Aorta (tissue), 5 donors: ENCODE measurements at places on chromosomes 13 and 19.

GRCh38 chr13:38415233-38415632 is 65.6 kb downstream of the UFM1 start:
- no peak for DNase-seq

- no peak for DNase-seq
Measured at GRCh38 chr19:13765395-13766094, 1.2 kb downstream of the MRI1 start.

DNA sequence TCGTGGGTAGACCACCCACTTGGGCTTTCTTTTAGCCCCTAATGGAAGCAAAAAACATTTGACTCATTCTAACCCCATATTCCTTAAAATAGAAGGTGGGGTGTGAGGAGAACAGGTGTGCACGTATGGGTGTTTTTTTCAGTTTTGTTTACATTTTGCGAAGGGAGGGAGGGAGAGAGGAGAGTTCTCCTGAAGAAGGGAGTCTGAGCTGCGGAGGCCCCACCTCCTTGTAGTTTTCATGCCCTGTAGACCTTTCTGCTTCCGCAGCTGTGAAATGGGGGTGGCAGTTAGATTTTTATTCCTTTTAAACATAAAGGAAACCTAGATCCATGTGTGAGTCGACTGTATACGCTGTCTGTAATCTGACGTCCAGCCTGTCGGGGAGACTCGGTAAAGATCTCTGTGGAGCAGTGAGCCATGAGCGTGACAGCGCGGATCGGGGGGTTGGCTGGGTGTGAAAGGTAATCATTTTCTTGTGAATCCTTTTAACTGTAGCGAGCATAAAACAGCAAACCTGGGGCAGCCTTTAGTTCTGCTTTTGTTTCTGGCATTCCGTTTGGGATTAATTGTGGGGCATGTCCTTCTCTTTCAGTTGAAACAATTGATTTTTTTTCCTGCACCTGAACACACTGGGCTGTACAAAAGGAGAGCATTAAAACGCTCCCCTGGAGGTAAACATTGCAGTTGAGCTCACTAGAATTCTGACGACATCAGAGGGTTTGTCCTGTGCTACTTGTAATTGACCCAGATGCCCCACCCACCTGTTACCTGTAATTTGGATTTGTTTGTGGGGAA is 2.3 kb downstream of the UPF1 start:
- no peak for DNase-seq

GRCh38 chr13:97337985-97338499 is 95.9 kb upstream of the RAP2A start:
- no peak for DNase-seq

- DNase-seq: no peak
Measured at GRCh38 chr13:70042193-70042592, 65.4 kb upstream of the ATXN8OS start.

DNA sequence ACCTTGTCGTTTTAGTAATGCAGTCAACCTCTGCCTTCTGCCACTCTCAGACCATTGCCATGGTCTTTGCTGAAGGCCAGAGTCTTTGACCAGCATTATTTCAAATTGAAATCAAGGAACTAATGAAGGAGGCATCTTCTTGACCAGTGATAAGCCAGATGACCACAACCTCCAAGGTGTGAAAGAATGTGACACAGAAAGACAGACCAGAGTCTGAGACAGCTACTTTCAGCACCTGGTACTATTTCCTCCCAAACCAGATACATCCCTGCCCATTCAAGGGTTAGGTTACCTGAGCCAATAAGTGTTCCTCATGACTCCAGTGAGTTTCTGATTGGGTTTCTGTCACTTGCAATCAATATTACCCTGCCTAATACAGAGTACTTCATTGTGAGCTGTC is 20.3 kb upstream of the RNASEH2B start:
- no peak for DNase-seq

- no peak for DNase-seq
Measured at GRCh38 chr13:31587698-31588266, 151.5 kb upstream of the RXFP2 start.

- no peak for DNase-seq
Measured at GRCh38 chr13:59447031-59447430, 716.7 kb downstream of the DIAPH3 start.

DNA sequence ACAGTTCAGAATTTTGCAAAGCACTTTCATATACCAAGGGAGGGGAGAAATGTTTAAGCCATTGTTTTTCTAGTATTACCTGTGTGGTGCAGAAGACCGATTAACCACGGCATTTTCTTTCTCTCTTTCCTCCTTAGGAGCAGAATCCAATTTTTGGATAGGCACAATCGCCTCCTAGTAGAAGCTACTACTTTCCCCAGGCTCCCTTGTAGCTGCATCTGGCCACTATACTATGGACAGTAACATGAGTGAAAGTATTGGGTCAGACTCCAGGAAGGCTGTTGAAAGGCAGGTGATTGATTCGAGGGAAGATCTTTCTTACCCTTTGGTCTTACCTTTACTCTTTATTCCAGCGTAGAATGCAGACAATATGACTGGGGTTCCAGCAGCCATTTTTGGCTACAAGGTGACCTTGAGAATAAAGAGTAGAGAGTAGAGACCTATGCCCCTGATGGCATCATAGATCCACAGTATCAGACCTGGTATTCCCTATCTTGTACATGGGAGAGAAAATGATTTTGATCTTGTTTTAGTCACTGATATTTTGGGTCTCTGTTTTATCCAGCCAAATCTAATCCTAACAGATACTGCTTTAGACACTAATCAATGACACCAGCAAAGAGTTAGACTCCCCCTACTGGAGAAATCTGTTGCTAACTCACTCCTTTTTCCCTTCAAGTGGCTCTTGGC is 77.0 kb downstream of the LRRC63 start:
- no peak for DNase-seq

- no peak for DNase-seq
Measured at GRCh38 chr19:39555883-39556282, 15.9 kb upstream of the EID2 start.

GRCh38 chr13:24135674-24136300 is 24.7 kb upstream of the SPATA13 start:
- DNase-seq: no peak

GRCh38 chr13:32432856-32433255 is 4.9 kb upstream of the N4BP2L1 start:
- no peak for DNase-seq

DNA sequence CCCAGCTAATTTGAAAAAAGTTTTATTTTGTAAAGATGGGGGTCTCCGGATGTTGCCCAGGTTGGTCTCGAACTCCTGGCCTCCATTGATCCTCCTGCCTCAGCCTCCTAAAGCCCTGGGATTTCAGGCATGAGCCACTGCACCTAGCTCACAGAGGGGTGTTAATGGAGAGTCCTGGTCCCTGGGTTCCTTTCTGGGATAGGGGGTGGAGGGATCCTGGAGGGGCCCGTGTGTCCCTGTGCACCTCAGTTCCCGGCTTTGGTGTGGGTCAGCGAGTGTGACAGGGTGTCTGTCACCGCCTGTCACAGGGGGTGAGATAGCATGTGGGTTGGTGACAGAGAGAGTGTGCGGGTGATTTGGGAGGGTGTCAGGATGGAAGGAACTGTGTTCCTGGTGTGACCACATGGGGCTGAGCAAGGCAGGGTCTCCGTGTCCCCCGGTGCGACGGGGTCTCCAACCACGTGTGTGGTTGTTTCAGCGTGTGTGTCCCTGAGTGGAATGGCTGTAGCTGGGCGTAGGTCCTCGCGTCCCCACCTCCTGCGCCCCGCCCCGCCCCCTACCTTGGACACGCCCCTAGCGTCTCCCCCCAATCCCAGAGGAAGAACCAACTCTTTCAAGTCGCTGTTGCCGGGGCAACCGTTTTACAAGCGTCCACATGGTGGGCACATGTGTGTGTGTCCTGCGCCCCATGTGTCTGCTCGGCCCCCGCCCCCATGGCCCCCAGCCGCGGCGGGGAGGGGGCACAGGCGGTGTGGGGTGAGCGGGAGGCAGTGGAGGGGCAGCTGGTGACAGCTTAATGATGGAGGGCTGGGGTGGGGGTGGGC is 2.9 kb upstream of the NRTN start:
- peak; percentile 49 for DNase-seq

DNA sequence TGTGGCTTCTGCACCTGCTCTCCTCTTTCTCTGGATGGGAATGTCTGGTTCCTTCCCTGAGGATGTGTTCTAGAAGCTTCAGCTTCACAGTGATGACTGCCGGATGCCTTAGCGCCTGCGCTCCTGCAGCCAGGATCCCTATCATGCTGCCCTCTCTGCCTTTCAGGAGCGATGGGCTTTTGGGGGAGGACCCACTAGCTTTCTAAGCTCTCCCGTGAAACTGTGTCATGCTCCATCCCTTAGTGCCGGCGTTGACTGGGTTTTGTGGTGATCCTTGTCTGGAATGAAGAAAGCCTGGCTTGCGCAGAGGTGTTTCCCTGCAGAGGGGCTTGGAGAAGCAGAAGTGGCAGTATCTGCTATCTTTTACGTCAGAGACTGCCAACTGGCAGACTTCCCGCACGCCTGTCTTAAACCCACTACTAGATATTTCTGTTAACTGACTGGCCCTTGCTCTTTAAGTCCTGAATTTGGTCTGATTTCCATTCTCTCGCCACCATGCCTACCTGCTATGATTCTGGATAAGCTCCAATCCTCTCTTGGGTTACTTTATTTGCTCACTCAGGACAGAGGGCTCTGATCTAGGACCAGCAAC is 3.8 kb upstream of the KMT2B start:
- DNase-seq: no peak

- DNase-seq: no peak
Measured at GRCh38 chr13:78299832-78300623, 303.3 kb downstream of the POU4F1 start.

GRCh38 chr13:62129000-62129551 is 713.4 kb upstream of the PCDH20 start:
- DNase-seq: no peak

DNA sequence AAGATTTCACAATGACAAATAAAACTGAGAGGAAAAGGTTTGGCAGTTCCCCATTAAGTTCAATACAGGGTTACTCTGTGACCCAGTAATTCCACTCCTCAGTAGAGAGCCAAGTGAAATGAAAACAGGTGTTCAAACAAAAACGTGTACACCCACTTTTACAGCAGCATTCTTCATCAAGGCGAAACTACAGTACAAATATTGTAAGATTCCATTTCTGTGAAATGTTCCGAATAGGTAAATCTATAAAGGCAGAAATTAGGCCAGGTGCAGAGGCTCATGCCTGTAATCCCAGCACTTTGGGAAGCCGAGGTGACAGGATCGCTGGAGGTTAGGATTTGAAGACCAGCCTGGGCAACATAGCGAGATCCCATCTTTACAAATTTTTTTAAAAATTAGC is 8.9 kb upstream of the GDF15 start:
- no peak for DNase-seq
